ENCODE measurements at places on chromosomes 2 and 18.

- DNase-seq = no peak
These were observed 102.2 kb downstream of the INSIG2 start for GRCh38 chr2:118190474-118190873.

DNA sequence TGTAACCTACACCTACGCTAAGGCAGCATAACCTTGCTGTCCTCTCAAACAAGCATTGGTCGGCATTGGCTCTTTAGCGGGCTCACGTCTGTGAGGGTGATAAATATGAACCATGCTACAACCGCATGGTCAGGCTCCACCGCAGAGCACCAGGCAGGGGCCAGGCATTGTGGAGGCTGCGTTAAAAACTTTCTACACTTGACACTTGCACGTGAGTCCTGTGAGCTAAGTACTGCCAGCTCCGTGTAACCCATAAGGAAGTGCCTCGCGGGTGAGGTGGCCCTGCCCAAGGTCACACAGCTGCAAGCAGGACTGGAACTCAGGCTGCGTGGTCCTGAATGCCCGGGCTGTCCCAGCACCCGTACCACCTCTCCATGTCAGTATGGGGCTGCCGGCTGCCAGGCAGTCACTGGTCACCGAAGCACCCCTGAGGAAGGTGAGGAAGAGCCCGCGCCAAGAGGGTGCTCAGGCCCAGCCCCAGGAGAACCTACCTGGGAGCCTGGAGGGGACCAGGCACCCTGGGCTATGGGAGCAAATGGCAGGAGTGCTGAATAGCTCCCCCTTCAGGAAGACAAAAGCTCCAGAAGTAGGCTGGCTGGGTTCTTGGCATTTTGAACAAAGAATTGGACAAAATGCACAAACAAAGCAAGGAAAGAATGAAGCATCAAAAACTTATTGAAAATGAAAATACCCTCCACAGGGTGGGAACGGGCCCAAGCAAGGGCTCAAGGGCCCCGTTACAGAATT is 271.1 kb upstream of the RAB6C start:
- no peak for DNase-seq

GRCh38 chr2:172551271-172551670 is 4.6 kb upstream of the PDK1 start:
- no peak for DNase-seq

- DNase-seq = no peak
These were observed 88.9 kb upstream of the SIX3 start for GRCh38 chr2:44852594-44852993.

- peak; percentile 80 for DNase-seq
These were observed 89.7 kb downstream of the KCTD1 start for GRCh38 chr18:26458526-26459232.

- DNase-seq = peak; percentile 91
These were observed 126.6 kb downstream of the UBE2E3 start for GRCh38 chr2:181106789-181107627.

GRCh38 chr2:75022516-75022915 is 64.1 kb downstream of the POLE4 start:
- no peak for DNase-seq

DNA sequence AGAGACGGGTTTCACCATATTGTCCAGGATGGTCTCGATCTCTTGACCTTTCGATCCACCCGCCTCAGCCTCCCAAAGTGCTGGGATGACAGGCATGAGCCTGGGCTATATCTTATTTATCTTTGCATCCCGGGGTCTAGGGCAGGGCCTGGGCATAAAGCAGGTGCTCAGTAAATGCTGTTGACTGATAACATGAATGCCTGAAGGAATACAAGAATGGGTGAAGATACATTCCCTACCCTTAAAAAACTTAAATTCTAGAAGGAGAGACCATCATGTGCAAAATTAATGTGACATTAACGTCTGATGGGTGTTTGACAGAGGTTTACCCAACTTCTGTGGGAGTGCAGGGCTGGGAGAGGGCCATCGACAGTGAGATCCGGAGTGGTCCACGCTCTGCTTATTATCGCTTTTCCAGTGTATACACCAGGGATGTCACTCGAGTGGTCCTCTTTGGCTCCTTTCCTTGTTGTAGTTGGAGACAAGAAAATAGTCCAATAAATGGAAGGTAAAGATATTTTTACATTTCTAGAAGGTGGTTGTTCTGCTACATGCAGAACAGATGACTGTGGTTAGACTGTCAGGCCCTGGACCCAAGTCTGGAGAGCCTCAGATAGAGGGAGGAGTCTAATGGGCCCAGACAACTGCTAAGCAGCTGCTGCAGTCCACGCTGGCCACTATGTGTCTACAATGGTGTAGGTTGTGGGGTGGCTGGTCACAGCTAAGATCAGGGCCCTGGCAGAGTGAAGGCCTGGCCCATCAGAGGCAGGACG is 131.7 kb downstream of the MYCN start:
- no peak for DNase-seq

GRCh38 chr2:63046552-63046951 is 4.1 kb upstream of the OTX1 start:
- no peak for DNase-seq

- no peak for DNase-seq
These were observed 117.8 kb upstream of the SMAD2 start for GRCh38 chr18:48048251-48048650.

DNA sequence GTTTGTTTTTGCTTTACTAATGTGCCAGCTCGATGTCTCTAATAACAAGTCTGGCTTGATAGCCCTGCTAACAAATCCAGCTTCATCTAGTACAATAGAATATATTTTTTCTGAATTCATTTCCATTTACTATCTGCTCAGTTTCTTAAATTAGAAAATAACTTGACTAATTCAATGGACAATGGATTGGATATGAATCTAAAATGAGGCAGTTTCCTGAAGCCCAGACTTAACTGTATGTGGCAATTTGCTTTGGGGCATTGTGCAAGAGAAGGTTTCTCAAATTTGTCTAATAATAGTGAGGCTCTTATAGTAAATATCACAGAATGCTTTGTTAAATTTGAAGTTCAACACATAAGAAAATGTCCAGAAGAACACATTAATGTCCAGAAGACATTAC is 25.8 kb downstream of the CALCRL start:
- DNase-seq = no peak

DNA sequence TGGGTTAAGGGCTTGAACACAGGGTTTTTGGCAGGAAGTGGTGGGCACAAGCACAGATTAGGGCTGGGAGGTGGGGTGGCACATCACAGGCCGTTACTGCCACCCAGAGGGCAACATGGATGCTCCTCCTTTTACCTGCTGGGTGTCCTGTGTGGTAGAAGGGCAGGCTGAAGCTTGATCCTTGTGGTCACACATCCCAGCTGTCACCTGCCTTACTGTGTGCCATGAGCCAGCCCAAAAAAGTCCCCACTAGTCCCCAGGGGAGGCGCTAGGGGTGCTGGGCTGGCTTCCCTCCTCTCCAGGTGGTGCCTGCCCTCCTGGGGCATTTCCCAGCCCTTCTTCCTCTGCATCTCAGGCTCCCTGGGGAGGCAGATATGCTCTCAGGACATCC is 50.5 kb upstream of the ALPP start:
- no peak for DNase-seq

DNA sequence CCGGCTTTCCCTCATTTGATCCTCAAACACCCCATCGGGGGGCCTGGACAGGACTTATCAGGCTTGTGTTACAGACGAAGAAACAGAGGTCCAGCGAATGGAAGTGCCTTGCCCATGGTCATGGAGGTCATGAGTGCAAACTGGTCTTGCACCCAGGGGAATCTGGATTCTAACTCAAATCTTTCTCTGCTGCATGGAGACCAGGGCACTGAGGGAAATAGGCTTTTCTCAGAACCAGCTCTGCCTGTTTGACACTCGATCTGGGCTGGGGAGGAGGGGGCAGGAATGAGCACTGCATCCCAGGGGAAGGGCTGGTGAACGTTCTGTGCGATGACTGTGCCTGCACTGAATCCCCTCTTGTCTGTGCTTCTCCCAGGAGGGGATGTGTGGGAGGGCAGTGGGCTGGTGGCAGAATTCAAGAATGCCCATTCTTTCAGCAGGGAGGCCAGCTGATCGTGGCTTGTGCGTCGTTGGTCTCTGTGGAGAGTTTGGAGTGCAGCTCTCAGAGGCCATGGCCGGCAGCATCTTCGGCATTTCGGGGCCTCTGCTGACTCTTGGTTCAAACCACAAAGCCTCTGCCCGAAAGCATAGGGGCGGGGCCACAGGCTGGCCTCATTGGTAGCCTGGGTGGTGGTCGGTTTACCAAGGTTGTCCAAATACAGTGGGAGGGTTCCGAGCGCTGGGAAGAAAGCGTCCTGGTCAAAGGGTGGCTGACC is 171.6 kb downstream of the DDX1 start:
- DNase-seq = no peak

- DNase-seq = no peak
These were observed 152.3 kb downstream of the DTNB start for GRCh38 chr2:25521126-25521525.

- no peak for DNase-seq
These were observed 686.3 kb upstream of the SETBP1 start for GRCh38 chr18:43994381-43994780.

- no peak for DNase-seq
These were observed 252.2 kb upstream of the SPHKAP start for GRCh38 chr2:228433721-228434120.

DNA sequence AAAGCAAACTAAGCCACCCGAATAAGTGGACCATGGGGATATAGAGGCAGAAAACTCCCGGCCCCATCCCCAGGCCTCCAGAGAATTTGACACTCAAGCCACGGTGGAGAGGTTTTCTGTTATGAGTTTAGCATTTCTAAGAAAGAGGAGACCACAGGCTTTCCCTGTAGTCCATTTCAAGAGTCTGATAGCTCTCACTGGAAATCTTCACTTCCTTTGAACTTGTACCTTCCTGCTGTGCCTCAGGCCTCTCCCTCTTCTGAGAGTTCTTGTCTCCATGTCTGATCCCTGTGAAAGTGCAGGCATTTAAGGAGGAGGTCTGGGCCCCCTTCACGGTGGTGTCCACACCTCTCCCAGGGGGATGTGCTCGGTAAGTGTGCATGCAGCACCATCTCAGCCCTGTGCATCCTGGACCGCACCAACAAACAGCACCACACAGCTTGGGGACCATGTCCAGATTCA is 113.7 kb downstream of the BCL2 start:
- DNase-seq = no peak

- no peak for DNase-seq
These were observed 110.9 kb upstream of the SP3 start for GRCh38 chr2:174076040-174076439.

DNA sequence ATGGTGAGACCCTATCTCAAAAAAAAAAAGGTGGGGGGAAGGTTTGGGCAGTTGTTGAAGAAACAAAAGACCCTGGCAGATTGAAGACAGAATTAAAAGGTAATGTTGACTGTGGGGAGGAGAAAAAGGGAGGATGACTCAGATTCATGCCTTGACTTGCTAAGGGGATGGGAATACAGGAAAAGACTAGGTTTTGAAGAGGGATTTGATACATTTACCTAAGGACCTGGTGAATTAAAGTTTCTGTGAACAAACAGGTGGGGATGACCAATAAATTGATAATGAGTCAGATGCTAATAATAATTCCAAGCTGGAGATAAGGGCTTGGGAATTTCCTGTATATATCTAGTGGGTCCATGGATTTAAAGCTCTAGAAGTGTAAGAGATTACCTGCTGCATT is 27.6 kb downstream of the TTR start:
- DNase-seq = no peak

DNA sequence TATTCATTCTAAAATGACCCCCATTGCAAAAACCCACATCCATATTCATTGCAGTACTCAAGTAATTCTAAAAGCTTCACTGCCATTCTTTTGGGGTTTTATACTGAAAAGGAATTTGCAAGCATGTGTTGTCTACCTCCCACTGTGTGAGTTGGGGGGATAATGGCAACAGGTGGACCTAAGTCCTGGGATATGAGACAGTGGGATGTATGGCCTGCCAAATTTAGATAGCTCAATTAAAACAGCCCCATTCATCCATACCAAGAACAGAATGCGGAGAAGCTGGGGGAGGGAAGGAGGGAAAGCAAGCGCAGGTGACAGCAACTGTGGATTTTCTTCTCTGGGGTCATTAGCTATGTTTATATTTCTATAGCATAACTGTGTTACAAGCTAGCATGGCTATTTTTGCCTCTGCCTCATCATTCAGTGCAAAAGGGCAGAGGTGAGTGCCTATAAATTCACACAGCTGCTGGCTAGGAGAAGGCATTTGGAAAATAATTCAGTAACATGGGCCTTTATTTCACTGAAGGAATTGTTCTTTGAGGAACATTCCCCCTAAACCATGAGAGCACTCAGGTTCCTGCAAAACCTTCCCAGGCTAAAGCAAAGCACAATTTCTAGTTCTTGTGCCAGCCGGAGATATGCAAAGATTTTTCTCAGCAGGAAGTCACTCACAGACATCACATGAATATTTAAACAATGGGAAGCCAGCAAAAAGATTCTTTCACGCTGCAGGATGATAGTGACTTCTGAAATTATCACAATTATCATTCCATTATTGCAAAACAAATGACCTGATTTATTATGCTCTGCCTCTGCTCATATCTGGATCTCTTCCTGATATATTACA is 393.9 kb upstream of the ACVR2A start:
- DNase-seq = no peak

DNA sequence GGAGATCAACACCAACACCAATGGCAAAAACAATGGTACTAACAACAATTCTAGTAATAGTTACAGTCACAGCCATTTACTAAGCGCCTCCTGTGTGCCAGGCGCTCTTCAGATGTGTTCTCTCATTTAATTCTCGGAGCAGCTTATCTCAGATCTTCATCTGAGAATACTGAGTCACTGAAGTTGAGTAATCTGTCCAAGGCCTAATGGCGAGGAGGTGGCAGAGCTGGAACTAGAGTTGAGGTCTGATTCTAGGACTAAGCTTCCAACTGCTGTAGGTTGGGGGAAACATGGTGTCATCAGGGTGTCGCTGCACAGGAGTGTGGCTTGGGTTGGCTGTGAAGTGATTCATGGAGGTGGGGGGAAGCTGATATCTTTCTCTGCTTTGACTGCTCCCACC is 156.1 kb downstream of the DYSF start:
- DNase-seq = peak; percentile 84

GRCh38 chr18:5600378-5601071 is 56.7 kb upstream of the EPB41L3 start:
- DNase-seq = no peak

DNA sequence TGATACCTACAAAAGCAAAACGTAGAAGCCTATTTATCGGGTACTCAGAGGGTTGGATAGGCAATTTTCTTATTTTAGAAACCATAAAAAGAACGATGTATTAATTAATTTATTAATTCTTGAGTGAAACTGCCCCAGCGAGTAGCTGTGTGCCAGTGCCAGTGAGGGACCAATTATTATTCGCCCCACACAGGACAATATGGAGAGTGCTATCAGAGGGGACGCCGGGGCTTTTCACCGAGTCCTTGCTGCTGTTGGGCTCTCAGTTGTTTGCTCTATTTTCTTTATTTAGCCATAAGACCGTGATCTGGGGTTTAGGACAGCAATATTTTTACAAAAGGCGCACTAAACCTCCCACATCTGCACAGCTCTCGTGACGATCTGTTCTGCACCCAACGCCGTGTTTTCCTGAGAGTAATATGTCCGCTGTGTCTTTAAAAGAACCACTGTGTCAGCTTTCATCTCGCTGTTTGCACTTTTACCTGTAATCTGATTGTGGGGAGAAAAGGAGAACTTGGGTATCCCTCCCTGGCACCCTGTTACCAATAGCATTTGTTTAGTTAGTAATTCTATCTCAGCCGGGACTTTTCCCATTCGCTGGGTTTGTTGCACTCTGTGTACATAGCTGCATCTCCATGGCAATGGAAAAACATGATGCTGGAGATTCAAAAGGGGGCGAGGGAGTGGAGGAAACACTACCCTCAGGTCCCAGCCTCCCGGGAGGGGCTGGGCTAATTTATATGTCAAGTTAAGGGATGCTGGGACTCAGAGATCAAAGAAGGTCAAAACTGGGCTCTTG is 30.1 kb upstream of the ZNF516 start:
- peak; percentile 63 for DNase-seq

Measured in RPMI7951 (cell line).